ENCODE measurements at places on chromosomes 6 and 20.

GRCh38 chr6:170250981-170251775 is 39.7 kb downstream of the DLL1 start:
- DNase-seq: no peak

GRCh38 chr20:61055180-61056010 is 196.7 kb upstream of the CDH4 start:
- DNase-seq: no peak

DNA sequence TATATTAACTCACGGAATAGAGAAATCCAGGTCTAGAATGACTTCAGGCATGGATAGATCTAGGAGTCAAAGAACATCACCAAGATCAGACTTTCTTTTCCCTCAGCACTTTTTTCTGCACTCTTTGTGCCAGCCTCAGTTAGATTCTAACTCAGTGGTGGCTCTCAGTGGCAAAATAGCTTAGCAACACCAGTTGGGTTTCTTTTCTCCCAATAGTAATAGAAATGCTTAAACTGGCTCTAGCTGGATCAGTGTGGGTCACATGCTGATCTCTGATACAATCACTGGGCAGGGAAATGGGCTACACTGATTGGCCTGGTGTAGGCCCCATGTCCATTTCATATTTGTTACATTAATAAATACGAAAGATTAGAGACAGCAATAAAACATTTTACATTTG is 44.2 kb upstream of the ARFGEF2 start:
- DNase-seq: no peak

DNA sequence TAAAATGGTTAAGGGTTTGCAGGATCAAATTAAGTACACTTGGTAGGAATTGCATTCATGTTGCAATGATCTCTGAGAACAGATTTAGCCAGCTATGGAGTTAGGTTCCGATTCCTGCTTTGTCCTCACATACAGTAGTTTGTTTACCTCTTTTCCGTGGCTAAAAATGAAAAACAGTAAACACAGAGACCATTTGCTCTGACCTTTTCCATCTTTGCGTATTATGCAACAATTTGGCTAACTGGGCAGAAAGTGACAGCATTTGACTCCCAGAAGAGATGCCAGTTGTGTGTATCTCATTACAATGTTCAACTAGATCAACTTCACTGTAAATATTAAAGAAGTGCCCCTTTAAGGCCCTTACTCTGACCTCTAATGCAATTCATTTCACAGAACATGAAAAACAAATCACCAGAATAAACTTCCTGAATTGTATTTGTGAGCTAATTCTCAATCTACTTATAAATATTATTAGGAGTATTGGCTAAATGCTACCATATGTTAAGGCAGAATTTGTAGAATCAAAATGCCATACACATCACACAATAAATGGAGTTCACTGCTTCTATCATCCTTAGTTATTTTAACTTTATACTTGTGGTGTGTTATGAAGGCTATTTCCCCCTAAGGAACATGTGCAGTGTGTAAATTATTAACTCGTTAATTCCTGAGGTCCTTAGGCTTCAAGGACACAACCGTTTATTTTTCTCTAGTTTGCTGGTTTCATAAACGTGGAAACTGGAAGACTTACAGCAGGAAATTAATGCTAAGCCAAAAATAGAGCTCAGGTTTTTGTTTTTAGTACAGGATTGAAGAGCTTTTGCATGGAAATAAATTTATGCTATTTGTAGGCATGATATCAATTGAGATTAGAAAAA is 380.7 kb upstream of the CITED2 start:
- DNase-seq: no peak

DNA sequence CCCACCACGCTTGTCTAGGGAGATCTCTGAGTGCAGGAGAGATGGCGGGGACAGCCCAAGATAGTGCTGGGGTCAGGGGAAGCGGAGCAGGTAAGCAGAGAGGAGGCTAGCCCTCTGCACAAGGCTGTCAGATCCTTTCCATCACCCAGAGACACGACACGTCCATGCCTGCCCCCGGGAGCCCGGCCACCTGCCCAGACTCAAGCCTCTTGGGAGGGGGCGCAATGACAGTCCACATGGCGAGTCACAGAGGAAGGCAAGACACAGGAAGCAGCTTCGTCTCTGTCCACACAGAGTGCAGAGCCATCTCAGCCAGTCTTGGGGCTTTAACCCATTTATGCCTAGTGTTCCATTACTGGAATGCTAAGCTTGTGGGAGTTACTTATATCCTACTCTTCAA is 78.4 kb downstream of the PREX1 start:
- DNase-seq: no peak

DNA sequence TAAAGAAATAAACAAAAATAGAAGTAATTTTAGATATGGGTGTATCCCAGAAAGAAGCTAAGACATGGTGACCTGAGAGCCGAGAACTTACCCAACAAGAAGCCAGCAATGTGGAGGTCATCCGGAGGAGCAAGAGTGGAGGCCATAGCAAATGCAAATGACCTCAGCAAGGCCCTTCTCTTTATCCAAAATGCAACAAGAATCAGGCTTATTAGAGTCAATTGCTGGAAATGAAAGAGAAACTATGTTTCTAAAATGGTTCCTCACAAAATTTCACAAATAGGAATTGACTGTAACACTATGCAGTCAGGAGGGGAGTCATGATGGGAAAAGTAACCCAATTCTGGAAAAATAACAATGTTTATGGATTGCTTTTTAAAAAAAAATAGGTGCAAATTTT is 90.4 kb downstream of the TNFAIP3 start:
- no peak for DNase-seq

- no peak for DNase-seq
Observed at GRCh38 chr6:29961966-29962365, 19.6 kb downstream of the HLA-A start.

DNA sequence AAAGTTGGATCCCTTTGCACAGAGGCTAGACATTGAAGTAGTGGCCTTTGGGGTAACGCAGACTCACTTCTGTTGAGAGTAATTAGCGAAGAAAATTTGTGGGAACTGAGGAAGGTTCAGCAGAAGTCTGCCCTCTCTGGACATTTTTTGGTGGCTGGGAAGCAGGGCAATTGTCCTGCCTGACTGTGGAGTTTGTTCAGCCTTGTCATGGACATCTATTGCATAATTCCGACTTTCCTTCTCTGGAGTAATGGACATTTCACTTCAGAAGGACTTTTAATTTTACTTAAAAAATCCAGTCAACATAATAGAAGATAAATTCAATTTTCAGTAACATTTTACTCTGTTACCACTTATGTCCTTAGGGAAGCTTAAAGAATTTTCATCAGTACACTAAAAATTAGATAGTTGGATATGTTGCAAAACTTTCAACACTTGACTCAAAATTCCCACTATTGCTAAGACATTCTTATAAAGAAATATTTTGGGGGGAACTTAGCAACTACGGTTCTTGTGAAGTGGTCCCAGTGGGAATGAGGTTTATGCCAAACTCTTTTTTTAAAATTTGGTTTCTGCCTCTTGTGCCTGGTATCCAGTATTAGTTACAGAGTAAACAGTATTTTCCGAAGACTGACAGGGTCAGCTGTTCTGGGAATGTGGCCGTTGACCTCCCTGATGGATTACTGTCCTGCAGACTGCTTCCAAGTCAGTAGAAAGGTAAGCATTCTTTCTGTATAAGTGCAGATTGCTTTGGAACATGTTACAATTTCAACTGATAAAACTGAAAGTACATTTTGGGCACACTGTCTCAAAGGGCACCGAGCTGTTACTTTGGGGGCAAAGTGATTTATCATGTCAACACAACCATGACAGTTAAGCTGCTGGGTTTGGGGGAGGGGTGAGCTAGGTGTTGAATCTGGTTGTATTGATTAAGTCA is 100.6 kb upstream of the MLIP start:
- no peak for DNase-seq

- peak; percentile 53 for DNase-seq
Observed at GRCh38 chr20:1299522-1299921, 29.4 kb downstream of the SDCBP2 start.

- no peak for DNase-seq
Observed at GRCh38 chr6:115594891-115595290, 465.8 kb downstream of the FRK start.

- DNase-seq: no peak
Observed at GRCh38 chr6:2805031-2805430, 36.6 kb downstream of the SERPINB1 start.

DNA sequence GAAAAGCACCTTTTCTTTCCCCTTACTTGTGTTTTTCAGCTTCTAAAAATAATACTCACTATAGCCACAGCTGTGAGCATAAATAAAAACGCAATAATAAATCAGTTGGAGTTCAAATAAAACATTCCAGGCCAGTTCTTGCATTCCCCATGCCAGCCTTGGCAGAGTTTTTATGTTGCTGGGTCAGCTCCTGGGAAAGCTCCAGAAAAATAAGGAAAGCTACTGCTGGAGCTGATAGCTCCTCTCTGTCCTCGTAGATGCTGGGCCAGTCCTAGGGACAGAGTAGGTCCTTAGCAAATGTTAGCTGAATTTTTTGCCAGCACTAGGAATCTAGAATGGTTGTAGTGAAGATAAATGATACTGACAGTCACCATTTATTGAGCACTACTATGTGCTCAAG is 389.0 kb upstream of the SYNCRIP start:
- DNase-seq: no peak

- no peak for DNase-seq
Observed at GRCh38 chr20:13221313-13221672, 219 bp downstream of the ISM1 start.

DNA sequence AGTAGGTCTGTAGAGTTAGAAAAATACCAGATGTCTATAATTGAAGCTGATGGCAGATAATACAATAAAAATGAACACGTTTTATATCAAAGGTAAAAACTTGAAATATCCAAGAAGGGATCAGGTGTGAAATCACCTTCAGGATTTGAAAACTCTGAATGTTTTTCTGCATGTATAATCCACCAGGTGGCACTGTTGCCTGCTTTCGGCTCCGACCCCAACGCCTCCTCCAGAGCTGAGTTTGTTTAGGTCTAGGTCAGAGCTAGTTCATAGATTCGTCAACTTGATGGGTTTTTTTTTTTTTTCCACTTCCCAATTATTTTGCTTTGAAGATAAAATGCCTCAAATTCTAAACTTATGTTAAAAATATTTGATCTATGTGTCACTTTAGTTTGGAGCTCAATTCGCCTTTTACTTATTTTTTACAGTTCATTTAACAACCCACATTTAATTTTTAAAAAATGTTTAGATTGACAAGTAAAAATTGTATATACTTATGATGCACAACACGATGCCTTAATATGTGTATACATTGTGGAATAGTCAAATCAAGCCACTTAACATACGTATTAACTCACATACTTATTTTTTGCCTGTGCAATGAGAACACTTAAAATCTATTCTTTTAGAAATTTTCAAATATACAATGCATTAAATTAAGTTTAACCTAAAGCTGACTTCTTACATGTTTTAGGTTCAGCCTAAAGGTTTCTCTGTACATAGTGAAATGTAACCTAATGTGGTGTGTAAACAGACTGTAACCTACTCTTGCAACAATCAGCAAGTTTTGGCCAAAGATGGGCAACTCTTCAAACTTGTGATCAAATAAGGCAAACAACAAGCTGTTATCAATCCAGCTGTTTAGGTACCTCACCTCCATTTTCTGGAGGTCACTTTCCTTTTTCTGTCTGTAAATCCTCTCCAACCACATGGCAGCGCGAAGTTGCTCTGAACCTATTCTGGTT is 39.4 kb upstream of the ENPP4 start:
- peak; percentile 49 for DNase-seq

- DNase-seq: no peak
Observed at GRCh38 chr6:41584668-41585205, 38.6 kb downstream of the FOXP4 start.

DNA sequence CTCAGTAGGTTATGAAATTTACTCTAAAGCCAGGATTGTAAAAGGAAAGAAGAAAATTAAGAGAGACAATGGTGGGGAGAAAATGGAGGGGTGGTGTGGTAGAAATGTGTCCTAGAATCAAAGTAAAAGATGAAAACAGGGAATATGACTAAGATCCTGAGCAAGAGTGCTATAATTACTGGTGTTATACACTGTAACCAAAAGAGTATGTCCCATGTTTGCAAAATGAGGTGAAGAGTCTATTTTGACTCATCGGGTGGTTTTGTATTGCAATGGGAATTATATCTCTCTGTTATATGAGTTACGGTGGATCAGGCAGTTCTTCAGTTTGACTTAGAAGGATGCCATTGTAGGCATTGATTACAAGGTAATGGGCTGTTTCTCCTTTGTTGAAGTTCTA is 8.5 kb downstream of the L3MBTL3 start:
- no peak for DNase-seq

DNA sequence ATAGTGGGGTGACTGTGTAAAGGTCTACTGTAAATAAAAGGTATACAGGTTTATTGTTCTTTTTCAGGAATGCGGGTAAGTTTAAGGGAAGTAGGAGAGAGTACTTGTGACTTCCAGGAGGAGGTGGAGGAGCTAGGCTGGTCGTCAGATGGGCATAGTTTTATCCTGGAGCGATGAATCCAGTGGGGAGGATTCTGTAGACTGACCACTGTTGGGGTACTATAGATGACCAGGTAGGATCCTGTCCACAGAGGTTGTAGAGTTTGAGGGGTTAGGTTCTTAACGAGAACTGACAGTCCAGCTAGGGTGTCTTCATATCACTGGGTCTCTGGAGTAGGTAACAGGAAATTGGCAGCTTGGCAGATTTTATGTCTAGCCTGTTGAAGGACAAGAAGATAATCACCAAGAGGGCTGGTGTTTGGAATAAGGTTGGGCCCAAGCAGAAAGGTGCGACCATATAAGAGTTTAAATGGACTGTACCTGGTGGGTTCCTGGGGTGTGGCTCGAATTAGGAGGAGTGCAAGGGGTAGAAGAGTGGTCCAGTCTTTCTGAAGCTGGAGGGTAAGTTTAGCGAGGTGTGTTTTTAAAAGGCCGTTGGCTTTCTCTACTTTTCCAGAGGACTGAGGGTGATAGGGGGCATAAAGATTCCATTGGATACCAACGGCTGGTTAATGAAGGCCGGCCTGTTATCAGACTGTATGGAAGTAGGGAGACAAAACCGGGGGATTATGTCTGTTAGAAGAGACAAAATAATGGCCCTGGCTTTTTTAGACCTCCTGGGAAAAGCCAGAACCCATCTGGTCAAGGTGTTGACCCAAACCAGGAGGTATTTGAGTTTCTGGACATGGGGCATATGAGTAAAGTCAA is 751.3 kb upstream of the ADGRB3 start:
- DNase-seq: no peak
